Cerebellar cortex (tissue), 1 donor: ENCODE measurements at places on chromosomes 4 and X.
A peak's percentile ranks its signal among the peaks of the same experiment; 100 is the strongest.

GRCh38 chr4:3666263-3666662 is 99.9 kb upstream of the ADRA2C start:
- DNase-seq: no peak

DNA sequence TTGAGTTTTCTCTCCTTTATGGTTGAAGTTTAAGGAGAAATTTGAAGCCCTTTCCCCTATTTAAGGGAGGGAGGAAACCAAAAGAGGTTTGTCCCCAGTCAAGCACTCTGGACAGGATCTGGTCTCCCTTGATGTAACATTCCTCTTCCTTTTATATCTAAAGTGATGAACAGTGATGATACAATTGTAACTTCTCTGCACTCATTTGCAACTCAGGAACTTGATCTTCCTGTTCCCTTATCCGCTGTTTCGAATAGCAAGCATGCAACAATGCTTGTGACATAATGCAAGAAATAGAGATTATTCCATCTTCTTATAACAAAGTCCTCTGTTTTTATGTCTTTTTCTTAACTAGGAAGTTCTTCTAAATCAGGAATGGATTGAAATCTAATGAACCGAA is 18.3 kb downstream of the ALPK1 start:
- no peak for DNase-seq

- DNase-seq: no peak
Measured at GRCh38 chrX:57313583-57314215, 27.2 kb downstream of the FAAH2 start.

GRCh38 chr4:152068866-152069265 is 308.1 kb upstream of the GATB start:
- no peak for DNase-seq

DNA sequence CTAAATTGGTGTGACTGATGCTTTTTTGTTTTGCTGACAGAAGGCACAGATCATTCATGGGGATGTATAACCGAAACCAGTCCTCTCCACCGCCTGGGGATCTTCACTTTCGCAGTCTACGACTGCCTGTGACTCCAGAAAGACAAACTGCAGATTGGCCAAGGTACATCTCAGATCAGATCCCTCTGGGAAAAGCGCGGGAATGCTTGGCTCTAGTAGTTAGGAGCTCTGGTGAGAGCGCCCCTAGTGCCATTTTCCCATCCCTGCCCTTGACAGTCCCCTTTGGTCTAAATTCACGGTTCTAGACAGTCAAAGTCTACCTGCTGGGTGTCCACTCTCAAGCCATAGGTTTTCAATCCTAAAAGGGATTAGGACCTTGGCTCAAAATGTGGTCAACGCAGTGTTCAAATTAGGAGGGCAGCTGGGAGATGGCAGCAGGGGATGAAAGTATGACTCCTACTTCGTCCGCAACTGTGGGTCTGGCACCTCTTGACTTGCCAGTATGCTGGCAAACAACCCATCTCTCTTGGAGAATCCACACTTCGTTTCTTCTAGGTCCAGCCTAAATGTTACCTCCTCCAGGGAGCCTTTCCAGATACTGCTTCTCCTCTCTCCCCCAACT is 6.9 kb upstream of the HAND2 start:
- DNase-seq: peak; percentile 29

- no peak for DNase-seq
Measured at GRCh38 chr4:87209182-87209581, 11.2 kb downstream of the KLHL8 start.
